NAMALWA (cell line): ENCODE measurements at places on chromosomes 7 and 10.

DNA sequence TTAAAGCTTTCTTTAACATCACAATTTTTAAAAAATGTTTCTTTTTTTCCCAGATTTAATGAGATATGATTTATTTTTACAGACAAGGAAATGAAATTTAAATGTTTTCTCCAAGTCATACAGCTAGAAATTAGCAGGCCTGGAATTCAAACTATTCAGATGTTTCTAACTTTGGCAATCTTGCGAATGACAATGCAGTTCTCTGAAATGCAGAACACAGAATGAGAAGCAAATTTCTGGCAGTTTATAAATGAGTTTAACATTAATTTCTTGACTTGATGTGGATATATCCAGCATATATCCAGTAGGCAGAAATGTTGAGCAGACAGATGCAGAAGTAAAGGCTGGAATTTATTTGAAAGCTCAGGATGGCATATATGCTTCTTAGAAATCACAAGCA is 227.5 kb downstream of the THSD7A start:
- DNase-seq = no peak

GRCh38 chr7:12803542-12803941 is 116.1 kb downstream of the ARL4A start:
- no peak for DNase-seq

DNA sequence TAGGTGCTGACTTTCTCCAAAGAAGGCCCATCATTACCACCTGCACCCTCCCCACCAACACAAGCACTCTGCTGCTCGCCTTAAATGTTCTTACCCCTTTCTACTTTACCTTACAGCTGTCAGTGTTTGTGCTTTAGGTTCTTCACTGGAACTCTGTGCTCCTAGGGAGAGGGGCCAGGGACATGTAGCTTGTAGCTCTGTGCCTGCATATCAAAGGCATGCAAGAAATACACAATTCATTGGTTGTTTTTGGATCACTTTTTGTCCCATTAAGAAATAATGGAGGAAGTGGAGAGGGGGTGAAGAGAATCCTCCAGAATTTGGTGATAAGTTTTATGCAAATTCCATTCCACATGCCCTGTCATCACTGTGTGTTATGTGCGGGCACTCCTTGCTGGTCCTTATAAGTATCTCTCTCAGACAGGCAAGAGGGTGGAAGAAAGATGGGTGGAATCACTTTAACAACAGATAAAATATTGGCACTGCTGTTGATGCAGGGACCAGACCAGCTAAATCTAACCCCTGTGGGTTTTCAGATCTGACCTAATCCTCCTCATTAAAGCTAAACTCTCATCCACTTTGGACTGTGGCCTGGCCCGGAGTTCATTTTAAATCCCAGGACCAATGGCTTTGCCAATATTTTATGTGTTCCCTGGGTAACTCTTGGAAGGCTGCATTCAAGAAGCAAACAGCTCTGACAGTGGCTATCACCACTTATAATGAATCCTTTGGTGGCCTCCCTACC is 375.8 kb upstream of the NFE2L3 start:
- no peak for DNase-seq

DNA sequence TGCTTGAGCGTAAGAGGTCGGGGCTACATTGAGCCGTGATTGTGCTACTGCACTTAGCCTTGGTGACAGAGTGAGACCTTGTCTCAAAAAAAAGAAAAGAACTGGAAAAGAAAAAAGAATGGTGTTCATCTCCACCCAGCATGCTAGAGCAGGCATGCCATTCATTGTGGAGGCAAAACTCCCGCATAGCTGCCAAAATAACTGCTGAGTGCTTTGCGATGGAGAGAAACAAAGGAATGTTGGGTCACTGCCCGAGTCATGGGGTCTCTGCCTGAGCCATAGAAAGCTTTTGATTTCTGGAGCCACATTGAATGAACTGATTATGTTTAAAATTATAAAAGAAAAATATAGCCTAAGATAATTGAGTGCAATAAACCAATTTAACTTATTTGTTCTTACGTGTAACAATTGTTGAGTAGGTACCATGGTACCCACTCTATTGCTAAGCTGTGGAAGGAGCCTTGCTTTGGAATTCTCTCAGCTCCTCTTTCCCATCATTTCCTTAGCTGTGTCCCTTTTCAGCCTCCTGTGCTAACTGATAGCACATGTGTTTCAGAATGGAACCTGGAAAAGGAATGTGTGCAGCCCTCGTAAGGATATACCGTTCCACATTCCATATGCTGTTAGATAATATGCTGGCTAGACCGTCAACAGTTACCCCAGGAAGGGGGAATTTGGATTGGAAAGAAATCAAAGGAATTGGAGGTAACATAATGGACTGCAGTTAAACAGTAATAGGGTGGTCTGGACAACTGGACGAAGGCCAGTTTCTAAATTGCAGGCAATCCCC is 99.0 kb downstream of the KIAA1217 start:
- no peak for DNase-seq

- no peak for DNase-seq
Observed at GRCh38 chr7:39967406-39968161, 17.5 kb downstream of the CDK13 start.

- no peak for DNase-seq
Observed at GRCh38 chr10:108904163-108904838, 1019.0 kb downstream of the XPNPEP1 start.

DNA sequence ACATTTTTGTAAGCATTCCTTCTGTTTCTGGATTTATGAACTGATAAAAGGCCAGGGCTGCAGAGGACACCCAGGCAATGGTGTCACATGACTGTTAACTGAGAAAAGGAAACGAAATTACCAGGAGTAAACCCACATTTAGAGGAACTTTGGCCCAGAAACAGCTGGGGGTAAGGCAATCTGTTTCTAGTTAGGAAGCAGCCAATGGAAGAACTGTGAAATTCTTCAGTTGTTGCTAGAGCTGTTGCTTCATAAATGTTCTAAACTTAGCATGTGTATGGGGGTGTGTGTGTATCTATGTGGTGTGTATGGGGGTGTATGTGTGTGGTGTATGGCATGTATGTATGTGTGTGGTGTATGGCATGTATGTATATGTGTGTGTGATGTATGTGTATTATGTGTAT is 11.8 kb upstream of the PDCD4 start:
- peak; percentile 50 for DNase-seq

DNA sequence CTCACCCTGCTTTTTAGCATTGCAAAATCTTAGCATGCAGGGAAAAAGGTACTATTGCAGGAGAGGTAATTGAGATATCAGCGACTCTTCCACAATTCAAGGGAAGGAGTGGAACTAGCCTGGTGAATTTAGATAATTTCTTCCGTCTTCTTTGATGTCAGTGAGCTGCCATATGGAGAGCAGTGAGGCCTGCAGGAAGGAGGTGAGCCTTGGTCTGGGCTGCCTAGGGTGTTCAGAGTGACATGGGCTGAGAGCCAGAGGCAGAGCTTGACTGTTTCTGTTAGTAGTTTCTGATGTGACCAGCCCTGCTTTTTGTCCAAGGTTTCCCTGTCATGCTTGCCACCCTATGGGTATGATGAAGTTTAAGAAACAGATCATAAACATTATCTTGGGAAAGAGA is 28.6 kb downstream of the KAT6B start:
- DNase-seq = peak; percentile 38
